ENCODE measurements at places on chromosomes 1 and 21. TPM values are rescaled to one million over a fixed set of nuclear protein-coding genes. Genes with fewer than 3 reads are reported as not detected.

Gene SSX2IP
- total RNA-seq = 26.7 TPM

- no peak for DNase-seq
Observed at GRCh38 chr1:27003745-27004470, 8.7 kb downstream of the TENT5B start.

GRCh38 chr1:171869097-171869496 is 27.8 kb downstream of the DNM3 start:
- no peak for DNase-seq

- no peak for DNase-seq
Observed at GRCh38 chr1:64469116-64469976, 583 bp upstream of the CACHD1 start.

DNA sequence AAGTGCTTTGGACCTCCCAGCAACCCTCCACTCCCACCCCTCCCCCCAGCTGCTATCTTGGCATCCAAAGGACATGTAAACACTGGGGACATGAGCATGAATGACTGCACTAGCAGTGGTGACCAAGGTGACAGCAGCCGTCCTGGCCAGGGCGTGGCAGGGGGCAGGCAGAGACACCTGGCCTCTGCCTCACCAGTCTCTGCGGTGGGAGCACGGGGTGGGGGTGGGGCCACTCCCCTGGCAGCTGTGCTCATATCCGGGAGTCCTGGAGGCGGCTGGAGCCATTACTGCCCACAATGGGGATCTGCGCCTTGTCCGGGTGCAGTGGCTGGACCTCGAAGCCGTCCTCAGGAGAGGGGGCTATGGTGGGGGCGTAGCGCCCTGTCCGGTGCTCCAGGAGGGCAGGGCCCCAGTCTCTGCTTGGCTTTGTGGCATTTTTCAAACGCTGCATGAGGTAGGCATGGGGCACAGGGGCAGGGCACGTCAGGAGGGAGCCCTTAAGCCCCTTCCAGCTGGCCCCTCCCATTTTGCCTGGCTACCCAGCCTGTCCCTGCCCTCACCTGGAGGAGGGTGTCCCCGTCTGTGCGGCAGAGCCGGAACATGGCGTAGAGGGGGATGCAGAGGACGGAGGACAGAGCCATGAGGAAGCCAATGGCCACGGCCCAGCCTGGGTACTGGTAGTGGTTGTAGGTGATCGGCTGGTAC is 6.0 kb downstream of the CCDC24 start:
- no peak for DNase-seq

DNA sequence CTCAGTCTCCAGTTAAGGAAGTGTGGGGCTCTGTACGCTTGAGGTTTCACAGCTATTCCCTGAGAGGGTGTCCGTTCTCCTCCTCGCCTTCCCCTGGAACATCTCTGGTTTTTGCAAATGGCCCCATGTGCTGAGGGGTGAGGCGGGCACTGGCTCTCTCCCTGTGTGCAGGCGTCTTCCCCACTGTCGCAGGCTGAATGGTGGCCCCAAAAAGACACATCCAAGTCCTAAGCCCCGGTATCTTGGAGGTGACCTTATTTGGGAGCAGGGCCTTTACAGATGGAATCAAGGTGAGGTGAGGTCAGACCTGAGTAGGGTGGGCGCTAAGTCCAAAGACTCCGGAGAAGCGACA is 98.0 kb upstream of the TMPRSS2 start:
- DNase-seq = no peak

Gene HEYL
- not detected for total RNA-seq

DNA sequence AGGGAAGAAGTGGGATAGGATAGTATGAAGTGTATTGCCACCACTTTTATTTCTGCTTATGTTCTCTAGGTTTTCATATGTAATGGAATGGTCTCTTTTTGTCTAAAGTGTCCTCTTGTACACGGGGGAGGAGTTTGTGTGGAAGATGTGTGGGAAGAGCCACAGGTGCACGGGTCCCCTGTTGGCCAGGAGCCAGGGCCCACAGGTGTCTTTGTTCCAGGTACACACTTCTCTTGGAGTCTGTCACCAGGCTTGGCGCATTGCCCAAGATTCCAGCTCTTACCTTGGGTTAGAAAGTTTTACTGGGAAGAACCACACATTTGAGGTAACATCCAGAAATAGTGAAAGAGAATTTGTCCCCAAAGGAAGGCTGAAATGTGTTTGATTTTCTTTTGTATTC is 10.5 kb downstream of the TENT5C start:
- no peak for DNase-seq

Gene SPRR3
- not detected for total RNA-seq

Gene ZBTB8B
- total RNA-seq = 0.07 TPM
